ENCODE measurements at places on chromosomes 1 and 21.

GRCh38 chr1:192109576-192109975 is 48.7 kb upstream of the RGS18 start:
- no peak for DNase-seq

- peak; percentile 8 for DNase-seq
Measured at GRCh38 chr1:196355206-196355786, 252.9 kb downstream of the KCNT2 start.

- DNase-seq, result no peak
Measured at GRCh38 chr1:151831605-151832004, at the start of gene RORC. RORC (minus strand) TSS chr1:151831802; CDS start chr1:151831764, 38 bp downstream.

GRCh38 chr21:15195104-15195503 is 130.3 kb upstream of the NRIP1 start:
- no peak for DNase-seq

DNA sequence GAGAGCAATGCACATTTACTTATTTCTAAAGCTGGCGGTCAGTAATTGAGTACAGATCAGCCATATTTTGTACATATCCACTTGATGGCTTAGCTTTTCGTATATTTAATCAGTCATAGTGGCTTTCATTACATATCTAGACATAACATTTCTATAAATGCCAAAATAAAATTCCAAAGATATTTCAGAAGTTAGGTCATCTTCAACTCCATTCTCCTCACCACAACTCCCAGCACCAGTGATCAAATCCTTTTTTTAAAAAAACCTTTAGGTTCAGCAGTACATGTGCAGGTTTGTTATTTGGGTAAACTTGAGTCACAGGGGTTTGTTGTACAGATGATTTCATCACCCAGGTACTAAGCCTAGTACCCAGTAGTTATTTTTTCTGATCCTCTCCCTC is 53.9 kb upstream of the GNG4 start:
- peak; percentile 65 for DNase-seq

DNA sequence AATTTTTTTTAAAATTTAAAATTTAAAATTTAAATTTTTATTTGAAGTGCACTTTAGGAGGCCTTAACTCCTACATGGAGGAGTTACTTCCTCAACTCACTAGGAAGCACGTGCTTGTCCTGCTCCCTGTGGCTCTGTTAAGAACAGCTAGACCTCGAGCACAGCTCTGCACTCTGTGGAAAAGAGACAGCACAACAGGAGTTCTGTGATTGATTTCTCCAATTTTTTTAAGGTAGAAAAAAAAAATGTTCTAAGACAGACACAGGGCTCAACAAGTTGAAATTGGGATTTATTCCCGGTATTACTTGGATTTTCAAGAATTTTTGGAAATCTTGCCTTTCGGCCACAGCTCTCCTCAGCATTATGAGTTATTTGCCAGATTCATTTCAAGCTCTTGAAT is 356.6 kb upstream of the LYPLAL1 start:
- DNase-seq, result no peak

- DNase-seq, result peak; percentile 25
Measured at GRCh38 chr1:237901299-237901934, 10.7 kb upstream of the ZP4 start.
